ENCODE measurements at places on chromosomes 6 and 20.

DNA sequence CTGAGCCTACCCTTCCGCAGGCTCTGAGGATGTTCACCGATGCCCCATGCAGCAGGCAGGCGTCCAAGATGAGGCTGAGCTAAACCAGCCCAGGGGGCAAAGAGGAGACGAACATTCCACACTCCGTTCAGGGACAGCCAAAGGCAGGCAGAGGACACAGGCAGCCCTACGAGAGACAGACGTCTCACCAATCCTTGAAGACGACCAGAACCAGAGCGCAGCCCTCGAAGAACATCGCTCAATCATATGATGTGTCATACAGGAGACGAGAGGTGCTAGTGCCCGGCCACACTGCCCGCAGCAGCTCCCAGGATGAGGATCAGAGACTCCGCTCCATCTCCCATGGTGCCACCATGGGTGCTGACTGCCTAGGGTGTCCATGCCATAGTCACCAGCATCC lies 35.6 kb upstream of the TMEM181 start:
- DNase-seq, result no peak

DNA sequence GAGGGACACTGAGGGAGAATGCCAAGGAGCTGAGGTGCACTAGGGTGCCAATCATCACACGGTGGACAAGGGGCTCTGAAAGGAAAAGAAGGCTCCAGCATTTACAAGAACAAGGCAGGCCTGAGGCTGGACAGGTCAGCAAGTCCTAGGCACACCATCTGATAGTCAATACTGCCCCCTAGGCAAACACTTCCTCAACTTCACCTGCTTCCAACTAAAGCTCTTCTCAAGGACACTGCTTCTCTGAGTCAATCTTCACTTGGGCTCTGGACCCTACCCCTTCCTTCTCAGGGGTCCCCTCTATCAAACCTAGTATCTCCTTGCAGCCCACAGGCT lies 37.7 kb upstream of the SLC4A11 start:
- no peak for DNase-seq

GRCh38 chr6:150685860-150686259 lies 86.2 kb downstream of the PLEKHG1 start:
- DNase-seq, result no peak

DNA sequence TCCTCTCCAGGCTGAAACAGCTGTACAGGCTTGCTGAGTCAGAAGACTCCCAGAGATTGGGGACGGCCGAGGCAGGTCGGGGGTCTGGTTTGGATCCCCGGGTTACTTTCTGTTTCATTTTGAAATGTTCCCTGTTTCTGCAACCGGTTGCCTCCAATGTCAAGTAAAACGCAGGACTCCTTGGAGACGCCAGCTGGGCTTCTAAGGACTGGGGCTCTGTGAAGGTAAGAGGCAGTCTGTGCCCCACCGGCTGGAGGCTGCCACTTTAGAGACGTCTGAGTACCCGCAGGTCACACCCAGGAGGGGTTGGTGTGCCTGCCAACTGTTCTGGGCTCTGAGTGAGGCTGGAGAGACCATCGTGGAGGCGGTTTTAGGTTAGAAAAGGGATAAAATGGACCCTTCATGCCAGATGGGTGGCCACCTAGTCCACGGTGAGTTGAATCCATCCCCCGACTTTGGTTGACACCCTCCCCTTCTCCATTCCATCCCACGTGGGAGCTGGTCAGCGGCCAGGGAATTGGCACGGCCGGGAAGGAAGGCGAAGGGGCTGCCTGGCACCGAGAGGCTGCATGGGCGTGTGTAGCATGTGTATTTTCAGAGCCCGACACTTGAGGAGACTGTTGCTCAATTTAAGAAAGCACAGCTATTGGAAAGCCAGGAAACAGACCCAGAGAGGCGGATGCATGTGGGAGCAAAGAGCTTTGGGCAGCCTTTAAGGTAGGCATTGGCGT lies 240.9 kb downstream of the PHACTR1 start:
- no peak for DNase-seq

- DNase-seq, result no peak
Measured at GRCh38 chr6:35185302-35185681, 28.5 kb upstream of the SCUBE3 start.

- DNase-seq, result no peak
Measured at GRCh38 chr6:107753778-107754177, 70.3 kb downstream of the SCML4 start.

DNA sequence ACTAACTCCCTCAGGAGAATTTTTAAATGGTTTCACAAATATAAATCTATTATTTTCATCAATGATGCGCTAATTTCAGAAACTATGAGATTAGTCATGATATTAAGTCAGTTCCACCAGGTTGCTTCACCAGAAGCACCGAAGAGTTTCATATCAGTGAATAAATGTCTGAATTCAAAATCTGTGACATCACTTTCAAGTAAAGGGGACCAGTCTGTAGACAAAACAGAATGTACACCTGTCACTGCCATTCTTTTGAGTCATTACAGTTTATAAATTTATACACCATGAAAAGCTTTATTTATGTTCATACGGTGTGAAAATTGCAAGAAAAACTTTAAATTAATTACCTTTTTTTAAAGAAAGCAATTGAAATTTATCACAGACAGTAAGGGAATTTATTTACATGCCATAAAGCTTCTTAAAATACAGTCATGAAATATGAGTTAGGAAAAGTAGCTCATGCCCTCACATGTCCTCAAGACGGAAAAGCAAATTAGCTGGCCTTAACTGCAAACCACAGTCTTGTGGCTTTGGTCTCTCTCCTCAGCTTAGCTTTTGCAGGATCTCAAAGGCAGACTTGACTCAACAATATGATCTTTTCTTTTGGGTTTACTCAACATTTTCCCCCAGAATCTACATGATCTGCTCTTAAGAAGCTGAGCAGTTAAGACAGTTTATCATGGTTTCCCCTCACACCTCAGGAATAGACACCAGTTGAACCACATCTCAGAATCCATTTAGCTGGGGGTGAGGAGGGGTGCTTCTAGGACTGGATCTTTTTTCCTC lies 177.7 kb upstream of the MCHR2 start:
- no peak for DNase-seq

GRCh38 chr6:135901774-135902524 lies 50.4 kb downstream of the PDE7B start:
- DNase-seq, result no peak

- DNase-seq, result no peak
Measured at GRCh38 chr6:154757352-154758050, 24.3 kb downstream of the SCAF8 start.

DNA sequence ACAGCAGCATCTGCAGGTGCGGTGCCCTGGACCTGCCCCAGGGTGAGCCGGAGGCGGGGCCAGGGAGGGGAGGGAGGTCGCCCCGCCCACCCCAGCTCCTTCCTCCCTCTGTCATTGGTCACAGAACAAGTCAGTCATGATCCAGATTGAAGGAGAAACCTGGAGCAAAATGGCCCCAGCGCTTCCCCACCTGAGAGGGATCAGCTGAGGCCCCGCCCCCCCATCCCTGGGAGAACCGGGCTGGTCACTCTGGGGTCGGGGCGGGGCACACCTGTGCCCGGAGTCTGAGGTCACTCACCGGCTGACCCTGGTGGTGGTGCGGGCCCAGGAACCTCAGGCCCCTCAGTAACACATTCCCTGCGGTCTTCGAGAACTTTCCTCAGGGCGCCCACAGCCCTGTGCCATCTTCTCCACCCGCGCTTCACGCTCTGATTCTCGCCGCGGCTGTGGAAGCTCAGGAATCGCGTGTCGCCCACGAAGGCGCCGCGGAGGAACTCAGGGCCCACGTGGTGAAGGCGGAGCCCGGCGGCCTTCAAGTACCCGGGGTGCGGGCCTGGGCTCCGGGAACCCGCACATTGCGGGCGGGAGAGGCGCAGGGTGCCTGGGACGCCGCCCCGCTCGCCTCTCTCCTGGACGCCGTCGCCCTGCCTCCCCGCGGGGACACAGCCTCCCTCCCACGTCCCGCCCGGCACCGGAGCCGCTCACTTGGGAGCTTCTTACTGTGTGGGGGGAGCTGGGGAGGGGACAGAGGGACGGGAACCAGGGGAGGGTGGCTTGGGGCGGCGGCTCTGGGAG lies 36.4 kb upstream of the HLA-C start:
- peak; percentile 52 for DNase-seq

DNA sequence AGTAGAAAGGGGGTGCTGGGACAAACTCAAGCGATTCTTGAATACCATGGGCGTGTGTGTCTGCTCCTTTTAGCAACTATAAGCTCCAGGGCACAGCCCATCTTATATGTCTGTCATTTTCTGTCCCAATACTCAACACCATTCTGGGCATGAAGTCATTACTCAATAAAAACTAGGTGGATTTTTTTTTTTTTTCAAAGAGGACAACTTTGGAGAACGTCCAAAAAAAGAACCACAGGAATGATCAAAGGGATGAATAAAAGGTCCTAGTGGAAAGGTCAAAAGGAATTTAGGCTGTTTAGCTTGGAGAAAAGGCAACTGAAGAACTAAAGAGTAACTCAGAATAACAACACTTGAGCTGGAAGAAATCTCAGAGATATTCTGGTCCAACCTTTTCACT lies 24.4 kb downstream of the UQCC1 start:
- DNase-seq, result no peak

GRCh38 chr6:127201321-127201720 lies 65.3 kb upstream of the RNF146 start:
- no peak for DNase-seq

- no peak for DNase-seq
Measured at GRCh38 chr6:161417717-161418462, 144.0 kb upstream of the AGPAT4 start.

GRCh38 chr6:39777218-39777617 lies 15.0 kb upstream of the DAAM2 start:
- DNase-seq, result no peak

- DNase-seq, result peak; percentile 9
Measured at GRCh38 chr6:40788661-40789655, 201.8 kb upstream of the LRFN2 start.

All from stimulated activated CD4-positive, alpha-beta T cell treated with anti-CD3 and anti-CD28 coated beads, TNF-alpha, amount 100 ng/mL, for 1 hour (primary cell).